ENCODE measurements at places on chromosomes 6 and 20.

DNA sequence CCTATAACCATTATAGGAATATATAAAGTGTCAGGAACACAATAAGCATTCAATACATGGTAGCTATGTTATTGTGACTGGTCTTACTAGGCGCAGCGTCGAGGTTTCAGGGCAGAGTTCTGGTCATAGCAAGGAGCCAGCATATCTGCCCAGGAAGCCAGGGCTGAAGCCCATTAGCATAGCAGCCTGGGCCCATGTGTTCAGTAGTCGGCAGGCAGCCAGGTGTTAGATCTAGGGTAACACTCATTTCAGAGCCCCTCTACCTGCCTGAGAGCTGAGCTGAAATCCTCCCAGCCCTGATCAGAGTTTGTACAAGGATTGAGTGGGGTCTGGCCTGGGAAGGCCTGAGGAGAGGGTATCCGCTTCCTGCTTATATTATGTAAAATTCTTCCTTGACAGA, 32.1 kb downstream of the C20orf173 start:
- DNase-seq = no peak

DNA sequence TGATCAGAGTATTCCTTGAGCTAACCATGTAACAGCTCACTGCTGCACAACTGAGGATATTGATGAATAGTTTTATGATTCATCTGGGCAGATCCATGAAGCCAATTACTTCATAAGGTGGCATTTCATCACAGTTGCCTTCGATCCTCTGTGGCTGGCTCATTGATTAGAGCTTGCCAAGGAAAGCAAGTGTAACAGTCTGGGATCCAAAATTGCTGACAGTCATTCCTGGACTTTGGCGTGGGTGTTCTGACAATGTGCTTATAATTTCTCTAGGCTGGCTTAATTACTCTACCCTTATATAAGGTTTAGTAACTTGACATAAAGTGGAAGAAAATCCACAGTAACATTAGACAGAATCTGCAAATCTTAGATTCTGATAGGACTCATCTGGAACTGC, 551.3 kb upstream of the CDH4 start:
- DNase-seq = no peak

- DNase-seq = no peak
Measured at GRCh38 chr6:21436625-21437024, 156.9 kb upstream of the SOX4 start.

DNA sequence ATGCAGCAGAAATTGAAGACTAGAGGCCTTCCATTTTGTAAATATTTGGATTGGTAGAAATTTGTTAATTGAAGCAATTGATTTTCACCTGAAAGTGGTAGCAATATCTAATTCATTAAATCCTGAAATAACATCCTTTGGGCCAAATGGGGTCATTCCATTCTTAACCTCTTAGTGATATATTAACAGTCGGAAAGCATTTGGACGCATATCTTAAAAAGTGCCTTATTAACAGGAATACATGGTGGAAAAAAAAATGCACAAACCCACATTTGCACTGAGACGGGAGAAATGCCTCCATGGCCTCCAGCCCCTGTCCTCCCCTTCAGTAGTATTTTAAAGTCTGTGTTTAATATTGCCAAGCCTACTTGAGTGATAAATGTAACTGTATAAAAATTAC, 205.5 kb downstream of the TFAP2B start:
- no peak for DNase-seq

All from stimulated activated CD8-positive, alpha-beta memory T cell treated with anti-CD3 and anti-CD28 coated beads, Interleukin-15, amount 100 ng/mL, for 24 hours (primary cell).